ENCODE measurements at places on chromosomes 6 and 20.
A peak's percentile ranks its signal among the peaks of the same experiment; 100 is the strongest.

DNA sequence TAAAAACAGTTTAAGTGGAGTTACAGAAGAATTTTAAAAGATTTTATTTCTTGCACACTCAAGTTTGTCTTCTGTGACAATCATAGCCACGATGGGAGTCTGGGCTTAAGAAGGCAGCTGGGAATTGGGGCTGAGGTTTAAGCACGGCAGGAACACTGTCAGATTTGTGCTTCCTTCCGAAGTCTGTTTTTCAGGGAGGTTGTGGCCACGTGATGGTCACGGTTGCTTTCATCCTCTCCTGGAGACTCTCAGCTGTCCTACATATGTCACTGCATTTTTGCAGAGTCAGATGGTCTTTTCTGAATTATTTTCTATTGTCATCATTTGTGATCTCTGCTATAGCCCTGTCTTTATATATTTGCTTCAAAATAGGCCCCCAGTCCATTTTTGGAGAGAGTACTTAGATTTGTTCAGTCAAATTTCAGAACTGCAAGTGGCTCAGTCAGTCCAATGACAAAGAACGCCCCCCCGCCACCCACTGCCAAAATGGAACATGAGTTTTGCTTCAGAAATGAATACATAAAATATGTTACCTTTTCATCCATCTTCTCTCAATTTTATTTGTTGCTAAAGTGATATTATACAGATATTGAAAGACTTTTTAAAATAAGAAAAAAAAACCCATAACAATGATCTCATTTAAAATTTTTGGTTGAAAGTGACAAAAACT is 111.8 kb upstream of the ZFP64 start:
- H3K27me3 ChIP-seq: no peaks in the 10 kb centered on the region
- H3K27ac ChIP-seq: no peak overlapping the region
- no peaks in the 10 kb centered on the region for H3K36me3 ChIP-seq
- H3K4me1 ChIP-seq: no peaks in the 10 kb centered on the region
- H3K4me3 ChIP-seq: no peak overlapping the region

GRCh38 chr6:2854396-2854982 is 12.8 kb upstream of the SERPINB1 start:
- H3K27me3 ChIP-seq: no peaks in the 10 kb centered on the region
- peaks cover 21% of the 10 kb centered on the region for H3K4me1 ChIP-seq
- DNase-seq: peak; percentile 73
- peak overlapping the region; percentile 95 for H3K27ac ChIP-seq
- H3K36me3 ChIP-seq: no peaks in the 10 kb centered on the region

DNA sequence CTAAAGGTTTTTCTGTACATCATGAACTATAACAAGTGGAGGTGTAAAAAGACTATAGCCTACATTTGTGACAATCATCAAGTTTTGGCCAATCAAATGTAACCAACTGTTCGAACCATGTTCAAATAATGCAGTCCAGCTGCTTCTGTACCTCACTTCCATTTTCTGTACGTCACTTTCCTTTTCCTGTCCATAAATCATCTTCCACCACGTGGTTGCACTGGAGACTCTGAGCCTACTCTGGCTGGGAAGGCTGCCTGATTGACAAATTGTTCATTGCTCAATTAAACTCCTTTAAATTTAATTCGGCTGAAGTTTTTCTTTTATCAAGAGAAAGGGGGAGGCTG is 270.4 kb upstream of the JARID2 start:
- no peaks in the 10 kb centered on the region for H3K27me3 ChIP-seq
- no peak overlapping the region for H3K27ac ChIP-seq
- no peaks in the 10 kb centered on the region for H3K4me1 ChIP-seq
- DNase-seq: no peak
- no peaks in the 10 kb centered on the region for H3K36me3 ChIP-seq
- no peak overlapping the region for H3K4me3 ChIP-seq

- peaks cover 2% of the 10 kb centered on the region for H3K4me1 ChIP-seq
- H3K27me3 ChIP-seq: no peaks in the 10 kb centered on the region
- H3K4me3 ChIP-seq: no peak overlapping the region
- no peak overlapping the region for H3K27ac ChIP-seq
- DNase-seq: no peak
- H3K36me3 ChIP-seq: peaks cover 45% of the 10 kb centered on the region
Observed at GRCh38 chr20:47241345-47241781, 115.1 kb downstream of the ZMYND8 start.

- no peak overlapping the region for H3K27ac ChIP-seq
- peaks cover 19% of the 10 kb centered on the region for H3K4me1 ChIP-seq
- H3K4me3 ChIP-seq: no peak overlapping the region
- H3K36me3 ChIP-seq: no peaks in the 10 kb centered on the region
Observed at GRCh38 chr6:119310486-119311036, 39.0 kb downstream of the MAN1A1 start.

Data from osteoblast (primary cell).